Natural killer cell treated with Interleukin-12 subunit alpha and Interleukin-12 subunit beta and Interleukin-15 and Interleukin-18, amount 100 ng/mL, for 72 hours (primary cell): ENCODE measurements at places on chromosomes 3 and 15. TPM values are rescaled to one million over a fixed set of nuclear protein-coding genes. Genes with fewer than 3 reads are reported as not detected.

AMOTL2 gene
- not detected for total RNA-seq

IGSF10 gene
- total RNA-seq: not detected

SNTN gene
- total RNA-seq: not detected

KBTBD13 gene
- total RNA-seq: not detected

A4GNT gene
- not detected for total RNA-seq
